Activated T-cell treated with anti-CD3 and anti-CD28 coated beads, Interleukin-2, amount 50 U/mL, for 1 hour (primary cell): ENCODE measurements at places on chromosomes 7 and 10.

DNA sequence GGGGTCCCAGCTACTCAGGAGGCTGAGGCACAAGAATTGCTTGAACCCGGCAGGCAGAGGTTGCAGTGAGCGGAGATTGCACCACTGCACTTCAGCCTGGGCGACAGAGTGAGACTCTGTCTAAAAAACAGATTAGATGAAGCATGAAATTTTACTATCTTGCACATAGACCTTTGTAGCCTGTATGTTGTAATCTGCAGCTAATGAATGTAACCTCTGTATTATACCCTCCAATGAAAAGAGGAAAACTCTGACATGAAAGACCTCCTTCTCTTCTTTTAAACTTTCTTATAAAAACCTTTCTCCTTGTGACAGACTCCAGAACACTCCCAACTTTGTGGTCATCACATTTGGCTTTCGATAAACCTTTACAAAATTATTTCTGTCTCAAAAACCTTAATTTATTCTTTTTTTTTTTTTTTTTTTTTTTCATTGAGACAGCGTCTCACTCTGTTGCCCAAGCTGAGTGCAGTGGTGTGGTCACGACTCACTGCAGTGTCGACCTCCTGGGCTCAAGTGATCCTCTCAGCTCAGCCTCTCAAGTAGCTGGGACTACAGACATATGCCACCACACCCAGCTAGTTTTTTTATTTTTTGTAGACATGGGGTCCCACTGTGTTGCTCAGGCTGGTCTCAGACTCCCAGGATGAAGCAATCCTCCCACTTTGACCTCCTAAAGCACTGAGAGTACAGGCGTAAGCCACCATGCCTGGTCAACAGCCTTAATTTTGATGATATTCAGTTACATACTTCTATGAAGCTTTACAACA is 97.4 kb downstream of the SVOPL start:
- DNase-seq, result no peak

- DNase-seq, result no peak
These were observed 44.8 kb upstream of the CDK1 start for GRCh38 chr10:60733517-60733822.

DNA sequence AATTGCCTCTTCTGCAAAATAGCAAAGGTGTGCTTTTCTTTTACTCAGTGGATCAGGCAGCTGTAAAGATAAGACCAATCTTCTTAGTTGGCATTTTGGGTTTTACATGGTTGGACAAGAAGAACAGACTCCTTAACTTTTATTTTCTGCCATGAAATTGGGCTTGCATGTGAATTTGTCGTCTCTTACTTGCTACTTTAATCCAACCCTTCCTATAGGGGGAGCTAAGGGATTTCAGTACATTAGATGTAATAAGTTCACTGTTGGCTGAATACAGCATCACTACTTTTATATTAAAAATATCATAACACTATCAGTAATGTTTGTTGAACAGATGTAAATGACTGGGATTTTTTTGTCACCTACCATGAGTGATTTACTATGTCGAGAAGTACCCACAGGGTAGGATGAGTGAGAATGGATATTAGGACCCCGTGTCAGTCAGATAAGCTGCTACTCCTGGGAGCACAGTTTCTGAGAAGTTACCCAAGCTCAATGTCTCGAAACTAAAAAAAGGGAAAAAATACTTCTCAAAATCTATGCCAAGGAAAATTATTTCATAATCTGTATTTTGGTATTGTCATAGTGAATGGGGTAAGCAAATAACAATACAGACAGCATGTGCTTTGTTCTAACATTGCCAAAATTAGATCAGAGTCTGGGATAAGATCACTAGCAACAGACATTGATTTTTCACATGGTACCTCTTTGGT is 127.4 kb upstream of the AGR3 start:
- no peak for DNase-seq

GRCh38 chr7:117755136-117755535 is 118.1 kb downstream of the CTTNBP2 start:
- DNase-seq, result no peak

GRCh38 chr7:149532654-149533053 is 35.0 kb upstream of the ZNF746 start:
- no peak for DNase-seq

GRCh38 chr10:83045731-83046130 is 1093.6 kb upstream of the GHITM start:
- DNase-seq, result no peak

DNA sequence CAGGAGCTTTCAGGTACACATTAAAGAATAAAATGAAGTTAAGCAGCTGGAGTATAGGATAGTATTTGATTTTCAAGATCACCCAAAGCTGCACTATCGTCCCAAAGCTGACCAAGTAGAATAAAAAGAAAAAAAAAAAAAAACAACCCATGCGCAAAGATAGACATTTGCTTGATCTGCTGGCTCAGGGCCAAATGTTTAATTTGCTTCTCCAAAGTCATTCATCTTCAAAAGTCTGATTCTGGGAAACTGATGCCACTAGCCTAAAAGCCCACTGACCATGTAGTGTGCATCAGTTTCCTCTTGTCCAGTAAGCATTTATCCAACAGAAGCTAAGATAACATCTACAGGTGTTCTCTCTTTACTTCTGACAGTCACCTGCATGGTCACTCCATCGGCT is 14.5 kb downstream of the MEST start:
- DNase-seq, result no peak

DNA sequence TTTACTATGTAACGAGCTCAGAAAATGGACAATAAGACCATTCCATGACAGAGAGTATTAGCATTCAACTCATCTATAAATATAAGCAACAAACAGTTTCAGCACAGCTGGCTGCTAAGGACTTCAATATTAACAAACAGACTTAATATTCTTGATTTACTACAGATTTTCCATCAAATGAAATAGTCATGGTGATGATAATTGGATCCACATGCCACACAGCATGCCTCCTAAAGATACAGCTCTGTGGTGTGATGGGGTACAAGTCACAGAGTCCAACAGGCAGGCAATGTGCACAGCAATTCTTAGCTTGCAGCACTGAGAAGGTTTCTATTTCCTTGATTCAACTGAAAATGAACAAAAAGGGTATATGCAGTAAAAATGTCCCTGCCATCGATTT is 54.0 kb downstream of the DOCK4 start:
- no peak for DNase-seq

DNA sequence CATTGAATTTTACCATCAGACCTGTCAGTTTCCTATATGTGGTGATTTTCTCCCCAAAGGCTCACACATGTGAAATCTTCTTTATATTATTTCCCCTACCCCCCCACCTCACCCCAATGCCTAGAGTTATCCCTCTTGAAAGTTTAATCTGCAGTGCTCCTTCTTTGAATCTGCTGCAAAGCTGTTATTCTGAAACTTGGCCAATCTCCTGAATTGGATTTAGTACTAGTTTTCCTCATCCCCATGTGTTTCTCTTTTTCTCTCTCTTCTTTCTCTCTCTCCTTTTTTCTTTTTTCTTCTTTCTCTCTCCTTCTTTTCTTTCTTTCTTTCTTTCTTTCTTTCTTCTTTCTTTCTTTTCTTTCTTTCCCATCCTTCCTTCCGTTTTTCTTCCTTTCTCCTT is 886.2 kb downstream of the TYW1 start:
- DNase-seq, result no peak

DNA sequence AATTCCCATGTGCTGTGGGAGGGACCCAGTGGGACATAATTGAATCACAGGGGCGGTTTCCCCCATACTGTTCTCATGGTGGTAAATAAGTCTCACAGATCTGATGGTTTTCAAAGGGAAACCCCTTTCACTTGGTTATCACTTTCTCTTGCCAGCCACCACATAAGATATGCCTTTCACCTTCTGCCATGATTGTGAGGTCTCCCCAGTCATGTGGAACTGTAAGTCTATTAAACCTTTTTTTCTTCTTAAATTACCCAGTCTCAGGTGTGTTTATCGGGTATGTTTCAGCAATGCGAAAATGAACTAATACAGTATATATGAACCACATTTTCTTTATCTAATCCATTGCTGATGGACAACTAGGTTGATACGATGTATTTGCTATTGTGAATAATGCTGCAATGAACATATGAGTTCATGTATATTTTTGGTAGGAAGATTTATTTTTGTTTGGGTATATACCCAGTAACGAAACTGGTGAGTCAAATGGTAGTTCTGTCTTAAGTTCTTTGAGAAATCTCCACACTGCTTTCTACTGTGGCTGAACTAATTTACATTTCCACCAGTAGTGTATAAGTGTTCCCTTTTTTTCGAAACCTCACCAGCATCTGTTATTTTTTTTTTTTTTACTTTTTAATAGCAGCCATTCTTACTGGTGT is 70.0 kb upstream of the HGF start:
- no peak for DNase-seq

DNA sequence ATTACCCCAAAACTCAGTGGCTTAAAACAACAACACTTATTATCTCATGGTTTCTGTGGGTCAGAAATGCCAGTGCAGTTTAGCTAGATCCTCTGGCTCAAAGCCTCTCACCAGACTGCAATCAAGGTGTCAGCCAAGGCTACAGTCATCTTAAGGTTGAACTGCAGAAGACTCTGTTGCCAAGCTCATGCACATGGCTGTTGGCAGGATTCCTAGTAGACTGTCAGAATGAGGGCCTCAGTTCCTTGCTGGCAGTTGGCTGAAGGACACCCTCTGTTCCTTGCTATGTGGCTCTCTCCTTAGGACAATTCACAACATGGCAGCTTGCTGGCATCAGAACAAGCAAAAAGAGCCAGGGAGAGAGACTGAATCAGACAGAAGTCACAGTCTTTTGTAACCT is 34.7 kb downstream of the TOMM7 start:
- DNase-seq, result no peak
